Kasumi-1 (cell line): ENCODE measurements at places on chromosomes 7 and 10.

DNA sequence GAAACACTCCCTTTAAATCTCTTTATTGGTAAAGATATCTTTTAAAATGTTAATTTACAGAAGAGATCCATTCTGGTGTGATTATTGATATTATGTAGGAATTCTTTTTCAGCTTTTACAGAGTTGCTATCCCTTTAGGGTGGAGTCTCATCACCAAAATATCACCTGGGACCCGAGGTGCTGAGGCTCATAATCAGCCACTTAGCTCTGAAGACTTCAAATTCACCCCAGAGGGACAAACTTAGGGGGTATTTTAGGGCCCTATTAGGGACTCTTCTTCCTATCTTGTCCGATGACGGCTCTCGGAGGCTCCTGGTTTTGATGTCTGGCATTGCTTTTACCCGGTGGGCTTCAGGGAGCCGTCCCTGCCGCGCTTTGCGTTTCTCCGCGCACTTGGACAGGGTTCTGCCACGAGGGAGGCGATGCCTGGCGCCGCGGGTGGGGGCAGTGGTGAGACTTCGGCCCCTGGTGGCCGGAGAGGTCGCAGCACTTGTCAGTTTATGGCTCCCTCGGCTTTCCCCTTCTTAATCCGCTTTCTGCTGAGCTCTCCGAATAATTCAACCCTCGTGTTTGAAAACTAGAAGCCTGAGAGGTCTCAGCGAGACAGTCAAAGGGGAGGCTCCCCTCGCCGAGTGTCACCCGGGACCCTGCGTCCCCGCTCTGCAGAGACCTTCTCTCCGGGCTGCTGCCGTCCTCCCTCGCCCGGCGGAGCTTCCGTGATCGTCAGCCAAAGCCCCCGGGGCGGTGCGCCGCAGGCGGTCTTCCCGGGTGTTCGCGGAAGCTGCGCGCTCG, 27.8 kb downstream of the RBM20 start:
- peak; percentile 97 for DNase-seq

DNA sequence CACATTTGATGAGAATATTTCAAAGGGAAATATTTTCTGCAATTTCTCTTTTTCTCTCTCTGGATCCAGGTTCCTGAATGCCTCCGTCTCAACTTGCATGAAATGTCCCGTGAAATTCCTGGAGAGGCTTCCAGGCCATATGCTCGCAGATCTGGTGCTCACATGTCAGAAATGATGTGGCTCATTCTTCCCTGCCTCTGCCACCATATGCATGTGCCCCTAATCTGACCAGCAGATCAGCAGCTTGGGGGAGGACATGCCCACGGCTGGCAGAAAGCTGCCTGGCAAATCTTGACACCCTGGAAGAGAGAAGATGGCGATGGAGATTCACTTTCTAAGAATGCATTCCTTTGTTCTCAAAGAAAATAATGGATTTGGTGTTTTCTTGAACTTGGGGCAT, 490.7 kb downstream of the RPS24 start:
- DNase-seq, result no peak

- DNase-seq, result no peak
Measured at GRCh38 chr10:127150136-127150535, 46.3 kb downstream of the INSYN2A start.

GRCh38 chr7:4818000-4818794, 42.8 kb downstream of the AP5Z1 start:
- DNase-seq, result no peak

- DNase-seq, result no peak
Measured at GRCh38 chr7:122013065-122013464, 131.0 kb downstream of the AASS start.

- no peak for DNase-seq
Measured at GRCh38 chr7:18086165-18087025, 58.7 kb upstream of the PRPS1L1 start.

DNA sequence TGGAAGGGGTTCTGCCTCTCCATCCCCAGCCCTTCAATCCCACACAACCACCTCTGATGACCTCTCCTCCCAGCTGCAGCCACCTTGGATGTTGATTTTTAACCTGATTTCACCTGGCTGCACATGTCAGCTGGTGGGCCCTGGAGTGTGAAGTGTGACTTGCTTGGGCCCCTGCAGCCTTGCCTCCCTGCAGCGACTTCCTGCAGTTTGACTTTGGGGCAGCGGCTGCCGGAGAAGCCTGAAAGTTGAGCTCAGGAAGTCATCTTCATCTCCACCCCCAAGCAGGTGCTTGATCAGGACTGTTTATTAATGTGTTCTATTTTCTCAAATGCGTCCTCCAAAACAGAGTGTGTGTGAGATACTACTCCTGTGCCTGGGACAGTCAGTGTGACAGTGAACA, 675.2 kb upstream of the GALNT17 start:
- no peak for DNase-seq

- no peak for DNase-seq
Measured at GRCh38 chr7:102317231-102318059, 30.8 kb downstream of the SH2B2 start.

GRCh38 chr7:47552621-47553020, 29.3 kb downstream of the TNS3 start:
- no peak for DNase-seq

DNA sequence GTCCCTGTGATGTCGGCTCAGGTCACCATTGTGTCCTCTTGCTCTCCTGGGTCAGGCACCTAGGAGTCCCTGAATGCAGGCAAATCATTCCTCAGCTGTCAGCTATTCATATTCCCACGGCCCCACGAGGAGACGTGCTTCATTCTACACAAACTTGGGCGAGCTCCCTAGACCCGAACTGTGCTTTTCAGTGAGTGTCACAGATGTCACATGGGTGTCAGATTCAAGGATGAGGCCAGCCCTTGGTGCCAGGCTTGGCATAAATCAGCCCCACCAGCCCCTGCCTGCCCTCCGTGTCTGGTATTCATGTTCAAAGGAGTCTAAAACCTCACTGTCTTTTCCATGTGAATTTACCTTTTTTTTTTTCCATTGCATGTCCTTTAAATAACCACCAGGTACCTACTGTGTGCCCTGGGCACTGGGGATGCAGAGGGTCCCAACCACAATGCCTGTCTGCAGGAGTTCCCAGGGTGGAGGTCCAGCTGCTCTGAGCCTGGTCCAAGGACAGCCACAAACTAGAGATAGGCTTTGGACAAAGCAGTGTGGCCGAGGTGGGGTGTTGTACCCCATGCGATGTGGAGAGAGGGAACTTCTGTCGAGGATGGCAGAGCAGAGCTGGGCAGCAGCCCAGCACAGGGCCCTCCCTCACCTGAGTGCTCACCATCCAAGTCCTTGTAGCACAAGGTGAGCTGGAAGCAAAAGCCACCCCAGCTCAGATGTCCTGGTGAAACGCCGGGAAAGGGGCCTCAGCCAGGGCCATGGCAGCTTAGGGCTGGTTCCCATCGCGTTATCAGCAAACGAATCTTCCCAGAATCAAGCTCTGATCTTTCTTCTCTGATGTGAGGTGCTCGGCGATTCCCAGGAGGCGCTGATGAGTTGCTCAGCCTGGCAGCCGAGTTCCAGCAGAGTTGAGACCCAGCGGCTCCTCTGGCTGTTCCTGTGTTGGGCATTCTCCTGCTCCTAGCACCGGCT, 611.9 kb downstream of the PTPRN2 start:
- DNase-seq, result no peak

DNA sequence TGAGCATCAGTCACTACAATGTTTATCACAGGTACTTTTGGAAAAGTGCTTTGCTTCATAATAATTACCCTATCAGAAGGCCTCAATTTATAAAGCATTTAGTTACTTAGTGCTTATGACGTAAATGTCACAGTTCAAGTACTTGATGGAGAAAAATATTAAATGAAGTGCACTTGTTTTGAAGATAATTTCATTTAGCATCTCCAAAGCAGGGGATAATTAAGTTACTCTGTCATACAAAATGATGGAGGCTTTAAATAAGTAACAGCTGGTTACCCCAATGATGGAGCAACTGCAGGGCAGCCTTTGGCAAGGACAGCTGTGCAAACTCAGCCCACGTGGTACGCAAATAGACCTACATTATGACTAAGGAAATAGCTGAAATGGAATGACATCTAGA, 768.8 kb downstream of the GRM8 start:
- no peak for DNase-seq

DNA sequence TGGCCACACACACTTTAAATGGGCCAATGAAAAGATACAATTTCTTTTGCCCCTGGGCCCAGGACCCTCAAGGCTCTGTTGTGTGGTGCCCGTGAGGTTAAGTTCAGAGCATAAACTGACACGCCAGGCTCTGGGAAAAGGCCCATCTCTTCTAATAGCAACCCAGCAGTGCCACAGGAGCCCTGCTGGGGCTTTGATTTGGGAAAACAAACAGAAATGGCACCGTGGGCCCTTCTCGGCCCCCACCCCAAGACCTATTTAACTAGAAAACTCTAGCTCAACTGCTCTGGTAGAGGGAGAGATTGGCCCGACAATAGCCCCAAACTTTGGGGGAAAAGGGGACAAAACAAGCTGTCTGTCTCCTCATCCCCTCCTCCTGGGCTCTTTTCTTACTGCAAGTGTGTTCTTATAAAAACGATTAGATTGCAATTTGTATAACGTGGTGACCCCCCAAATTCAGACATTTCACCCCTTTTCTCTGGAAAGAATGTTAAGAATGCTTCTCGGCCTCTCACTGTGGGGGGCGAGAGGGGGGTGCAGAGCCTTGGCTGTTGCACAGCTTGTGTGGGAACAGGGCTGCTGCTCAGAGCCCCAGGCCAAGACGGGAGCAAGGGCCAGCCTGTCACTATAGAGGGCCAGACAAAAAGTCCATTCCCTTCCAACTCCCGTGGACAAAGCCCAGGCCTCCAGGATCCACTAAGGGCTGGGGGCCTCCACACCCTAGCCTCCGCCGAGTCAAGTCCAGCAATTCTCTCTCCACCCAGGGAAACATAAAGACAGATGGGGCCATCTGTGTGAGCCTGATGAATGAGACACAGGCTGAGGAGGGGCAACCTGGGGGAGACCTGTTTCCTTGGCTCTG, 26.8 kb downstream of the DPCD start:
- no peak for DNase-seq

GRCh38 chr7:47295606-47296005, 286.3 kb downstream of the TNS3 start:
- DNase-seq, result no peak

- no peak for DNase-seq
Measured at GRCh38 chr10:44696496-44696895, 214.6 kb upstream of the TMEM72 start.

- no peak for DNase-seq
Measured at GRCh38 chr7:91319351-91319750, 55.1 kb downstream of the FZD1 start.

DNA sequence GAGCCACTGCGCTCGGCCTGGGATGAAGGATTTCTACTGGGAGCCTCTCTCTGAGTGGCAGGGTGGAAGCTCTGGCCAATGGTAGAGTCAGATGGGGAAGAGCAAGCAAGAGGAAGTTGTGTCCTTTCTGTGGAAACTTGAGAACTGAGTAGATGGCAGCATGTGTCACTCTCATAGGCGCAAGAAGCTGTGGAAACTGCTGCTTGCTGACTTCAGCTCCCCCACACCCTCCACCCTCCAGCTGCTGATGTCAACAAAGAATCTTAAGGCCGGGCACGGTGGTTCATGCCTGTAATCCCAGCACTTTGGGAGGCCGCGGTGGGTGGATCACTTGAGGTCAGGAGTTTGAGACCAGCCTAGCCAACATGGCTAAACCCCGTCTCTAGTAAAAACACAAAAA, 39.8 kb upstream of the SRGN start:
- DNase-seq, result peak; percentile 98

DNA sequence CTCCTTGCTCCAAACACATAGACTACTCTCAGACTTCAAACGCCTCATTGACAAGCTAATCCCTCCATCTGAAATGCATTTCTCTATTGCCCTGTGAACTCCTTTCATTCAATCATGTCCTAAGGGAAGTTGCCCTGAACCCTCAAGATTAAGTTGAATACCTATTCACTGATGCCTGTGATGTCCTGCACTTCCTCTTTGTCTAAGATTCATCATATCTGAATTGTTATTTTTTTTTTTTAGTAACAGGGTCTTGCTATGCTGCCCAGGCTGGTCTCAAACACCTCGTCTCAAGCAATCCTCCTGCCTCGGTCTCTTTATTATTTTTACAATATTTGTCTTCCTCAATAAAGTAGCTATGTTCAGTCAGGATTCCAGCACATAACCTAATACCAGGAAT, 3.2 kb downstream of the PSMA2 start:
- no peak for DNase-seq

- no peak for DNase-seq
Measured at GRCh38 chr7:155751409-155751808, 60.9 kb downstream of the SHH start.

- DNase-seq, result no peak
Measured at GRCh38 chr7:39488467-39489393, 77.5 kb upstream of the YAE1 start.

DNA sequence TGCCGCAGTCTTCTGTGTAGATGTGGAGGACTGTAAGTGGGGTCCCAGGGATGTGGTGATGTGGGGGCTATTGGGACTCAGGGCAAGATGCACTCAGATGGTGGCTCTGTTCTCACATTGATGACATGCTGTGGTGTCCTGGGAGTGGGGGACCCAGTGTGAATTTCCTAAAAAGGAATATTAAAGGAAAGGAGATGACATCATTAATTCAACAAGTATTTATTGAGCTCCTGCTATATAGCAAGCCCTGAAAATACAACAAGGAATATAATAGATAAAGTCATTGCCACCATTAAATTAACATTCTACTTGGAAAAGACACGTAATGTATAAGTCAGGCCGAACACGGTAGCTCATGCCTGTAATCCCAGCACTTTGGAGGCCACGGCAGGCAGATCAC, 61.9 kb upstream of the MNX1 start:
- no peak for DNase-seq
